Fibroblast of pulmonary artery (primary cell): ENCODE measurements at places on chromosomes 6 and 20.

GRCh38 chr20:60365882-60366281 is 407.7 kb downstream of the CDH26 start:
- DNase-seq = no peak

GRCh38 chr6:136846046-136846445 is 23.7 kb downstream of the PEX7 start:
- DNase-seq = peak; percentile 80

GRCh38 chr20:46414608-46415007 is 8.2 kb upstream of the ELMO2 start:
- DNase-seq = no peak

- DNase-seq = no peak
Measured at GRCh38 chr20:23652926-23653325, 15.2 kb upstream of the CST3 start.

GRCh38 chr6:112800439-112800838 is 453.3 kb downstream of the RFPL4B start:
- DNase-seq = no peak

DNA sequence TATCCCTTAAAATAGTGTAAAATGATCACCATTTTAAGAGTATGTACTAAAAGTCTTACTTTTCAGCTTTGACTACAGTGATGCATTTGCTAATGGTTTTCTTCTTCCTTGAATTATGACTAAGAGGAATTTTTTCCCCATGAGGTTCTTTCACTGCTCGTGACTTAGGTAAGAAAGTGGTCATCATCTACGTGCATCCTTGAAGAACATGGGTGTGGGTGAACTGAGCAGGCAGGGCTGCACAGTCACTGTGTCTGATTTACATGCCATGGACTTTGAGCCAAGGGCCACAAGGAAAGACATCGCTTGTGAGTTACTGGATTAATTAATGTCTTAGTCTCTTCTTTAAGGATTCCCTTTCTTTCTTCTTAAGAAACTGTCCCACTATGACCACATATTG is 33.3 kb downstream of the NQO2 start:
- peak; percentile 17 for DNase-seq

- DNase-seq = peak; percentile 59
Measured at GRCh38 chr20:57390604-57391438, at the start of gene RBM38. Gene RBM38 (plus strand): TSS chr20:57391396. CDS start chr20:57391582, 186 bp downstream.

- DNase-seq = no peak
Measured at GRCh38 chr6:111406200-111406721, 76.8 kb downstream of the REV3L start.

- no peak for DNase-seq
Measured at GRCh38 chr6:1716868-1717267, 107.2 kb downstream of the FOXC1 start.

DNA sequence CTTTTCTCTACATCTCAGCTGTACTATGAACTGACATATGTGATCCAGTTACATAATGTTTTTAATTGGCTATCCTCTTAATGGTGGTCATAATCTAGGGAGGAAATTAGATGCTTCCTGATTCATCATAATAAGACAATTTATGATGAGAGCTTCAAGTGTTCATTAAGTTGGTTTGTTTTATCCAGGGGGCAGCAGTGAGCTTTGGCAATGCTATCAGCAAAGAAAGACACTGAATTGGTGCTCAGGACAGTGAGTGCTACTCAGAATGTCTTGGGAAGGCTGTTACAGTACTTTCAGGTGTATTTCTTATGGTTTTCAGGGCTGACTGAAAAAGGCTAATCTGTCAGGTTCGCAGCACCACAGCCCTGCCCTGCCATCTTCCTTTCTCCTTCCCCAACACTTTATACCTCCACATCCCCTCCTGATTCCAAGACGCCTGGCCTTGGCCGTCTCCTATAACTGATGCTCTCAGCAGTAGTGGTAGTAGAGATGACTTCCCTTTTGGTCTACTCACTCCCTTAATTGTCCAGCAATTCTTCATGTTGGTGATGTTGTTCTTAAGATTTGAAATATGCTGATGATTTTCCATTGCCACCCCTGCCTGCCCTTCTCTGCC is 67.0 kb upstream of the TNFAIP3 start:
- peak; percentile 77 for DNase-seq

DNA sequence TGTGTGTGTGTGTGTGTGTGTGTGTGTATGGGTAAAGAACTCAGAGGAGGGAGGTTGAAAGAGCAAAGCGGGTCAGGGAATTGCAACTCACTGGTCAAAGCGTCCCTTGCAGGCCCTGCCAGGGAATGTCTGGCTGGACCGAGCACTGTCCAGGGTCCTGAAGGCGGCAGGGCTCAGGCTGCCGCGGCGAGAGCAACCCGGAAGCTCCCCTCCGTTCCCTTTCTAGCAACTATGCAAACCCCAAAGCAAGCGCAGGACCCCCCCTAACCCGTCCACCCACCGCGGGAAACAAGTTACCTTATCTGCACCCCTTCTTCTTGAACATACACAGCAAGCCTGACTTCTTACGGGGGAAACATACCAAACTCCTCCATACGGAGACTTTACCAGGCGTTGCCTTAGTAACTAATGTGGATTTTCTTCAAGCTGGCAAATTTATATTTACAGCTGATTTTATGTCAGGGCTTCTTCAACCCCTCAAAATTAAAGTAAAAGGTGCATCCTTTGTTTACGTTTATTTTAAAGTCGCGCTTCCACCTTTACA is 538 bp upstream of the GRM1 start:
- peak; percentile 67 for DNase-seq

DNA sequence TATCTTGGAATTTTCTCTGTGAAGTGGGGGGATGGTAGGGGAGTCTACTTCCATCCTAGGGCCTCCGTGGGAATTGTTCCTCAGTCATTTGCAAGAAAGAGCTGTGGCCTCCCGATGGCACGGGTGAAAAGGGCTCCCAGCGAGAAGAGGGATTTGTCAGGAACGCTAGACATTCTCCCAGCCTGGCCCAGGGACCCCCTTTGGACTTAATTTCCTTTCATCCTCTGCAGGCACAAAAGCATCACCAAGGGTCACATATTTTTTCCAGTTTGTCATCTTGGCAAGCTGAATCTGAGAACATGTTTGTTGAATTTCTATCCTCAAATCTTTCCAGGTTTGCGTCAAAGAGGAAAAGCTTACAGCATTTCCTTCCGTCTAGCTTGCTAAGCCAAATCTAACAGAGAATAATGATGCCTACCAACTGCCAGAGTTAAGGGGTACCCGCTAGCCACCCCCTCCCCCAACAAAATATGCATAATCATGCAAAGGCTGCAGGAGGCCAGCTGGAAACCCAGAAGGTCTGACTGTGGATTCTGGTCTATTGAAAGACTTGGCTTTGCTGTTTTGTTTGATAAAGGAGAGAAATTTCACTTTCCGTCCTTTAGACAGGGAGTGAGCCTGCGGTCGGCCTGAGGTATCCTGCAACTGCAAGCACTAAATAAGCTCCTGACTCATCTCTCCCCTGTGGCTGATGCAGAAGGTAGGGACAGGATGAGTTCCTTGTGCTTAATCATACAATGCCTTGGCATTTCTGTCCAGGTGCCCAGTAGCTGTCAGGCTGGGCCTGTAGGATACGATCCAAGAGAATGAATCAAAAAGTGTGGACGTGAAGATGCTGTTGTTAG is 23.1 kb downstream of the PSMG4 start:
- peak; percentile 92 for DNase-seq

GRCh38 chr20:2930538-2930937 is 57.3 kb downstream of the PTPRA start:
- DNase-seq = no peak

GRCh38 chr20:5544712-5545111 is 205.5 kb upstream of the SHLD1 start:
- no peak for DNase-seq

- DNase-seq = no peak
Measured at GRCh38 chr20:31484001-31484400, 8.9 kb downstream of the REM1 start.

- DNase-seq = no peak
Measured at GRCh38 chr20:58714340-58714922, 21.8 kb downstream of the NPEPL1 start.

DNA sequence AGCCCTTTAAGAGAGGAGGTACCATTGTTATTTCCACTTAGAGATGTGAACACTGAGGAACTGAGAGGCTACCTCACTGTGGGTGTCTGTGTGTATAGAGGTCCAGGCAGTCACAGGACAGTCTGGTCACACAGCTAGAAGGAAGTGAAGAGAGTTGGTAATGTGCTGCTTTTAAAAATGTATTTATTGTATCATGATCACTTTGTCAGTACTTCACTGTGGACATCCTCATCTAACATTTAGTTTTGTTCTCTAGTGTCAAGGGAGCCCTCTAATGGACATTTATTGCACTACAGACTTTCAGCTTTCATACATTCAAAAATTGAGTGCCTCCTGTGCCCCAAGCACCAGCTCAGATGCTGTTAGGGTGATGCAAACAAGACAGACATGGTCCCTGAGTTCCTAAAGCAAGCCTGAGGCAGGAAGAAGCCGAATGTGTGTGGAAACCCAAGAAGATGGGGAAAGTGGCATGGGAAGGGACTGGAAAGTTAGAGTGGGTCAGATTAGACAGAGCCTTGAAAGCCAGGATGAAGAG is 123.0 kb downstream of the SLC16A10 start:
- DNase-seq = peak; percentile 75

DNA sequence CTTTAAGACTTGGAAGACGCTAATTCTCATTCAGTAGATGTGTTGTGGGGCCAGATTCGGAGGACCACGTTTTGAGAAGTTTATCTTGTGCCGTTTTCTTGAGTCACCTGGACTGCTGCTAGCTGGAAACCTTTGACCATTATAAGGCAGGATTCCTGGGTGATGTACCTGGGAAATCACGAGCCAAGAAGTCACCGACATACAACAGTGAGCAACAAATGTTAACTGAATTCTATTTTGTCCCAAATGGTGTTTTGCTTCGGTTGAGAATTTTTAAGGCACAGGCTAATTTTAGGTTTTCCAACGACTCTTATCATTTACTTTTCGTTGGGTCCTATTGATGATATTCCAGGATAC is 93.4 kb upstream of the BTN3A2 start:
- no peak for DNase-seq

DNA sequence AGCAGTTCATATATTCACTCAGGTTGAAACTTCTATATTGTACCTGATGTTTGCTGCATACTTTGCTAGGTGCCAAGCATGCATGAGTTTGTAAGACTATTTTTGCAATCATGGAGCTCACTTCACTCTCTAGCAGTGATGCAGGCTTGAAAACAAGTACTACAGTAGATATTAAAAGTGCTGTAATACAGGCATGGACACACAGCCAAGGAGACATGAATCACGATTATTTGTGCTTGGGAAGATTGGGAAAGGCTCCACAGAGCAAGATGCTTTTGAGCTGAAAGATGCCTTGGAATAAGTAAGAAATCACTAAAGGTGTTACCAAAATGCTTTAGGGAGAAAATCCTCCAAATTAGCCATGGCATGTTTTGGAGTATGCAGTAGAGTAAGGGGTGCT is 427.4 kb downstream of the UTRN start:
- DNase-seq = peak; percentile 23

GRCh38 chr20:61350500-61351250 is 98.6 kb downstream of the CDH4 start:
- DNase-seq = no peak

GRCh38 chr6:11705483-11705882 is 73.1 kb downstream of the ADTRP start:
- no peak for DNase-seq

DNA sequence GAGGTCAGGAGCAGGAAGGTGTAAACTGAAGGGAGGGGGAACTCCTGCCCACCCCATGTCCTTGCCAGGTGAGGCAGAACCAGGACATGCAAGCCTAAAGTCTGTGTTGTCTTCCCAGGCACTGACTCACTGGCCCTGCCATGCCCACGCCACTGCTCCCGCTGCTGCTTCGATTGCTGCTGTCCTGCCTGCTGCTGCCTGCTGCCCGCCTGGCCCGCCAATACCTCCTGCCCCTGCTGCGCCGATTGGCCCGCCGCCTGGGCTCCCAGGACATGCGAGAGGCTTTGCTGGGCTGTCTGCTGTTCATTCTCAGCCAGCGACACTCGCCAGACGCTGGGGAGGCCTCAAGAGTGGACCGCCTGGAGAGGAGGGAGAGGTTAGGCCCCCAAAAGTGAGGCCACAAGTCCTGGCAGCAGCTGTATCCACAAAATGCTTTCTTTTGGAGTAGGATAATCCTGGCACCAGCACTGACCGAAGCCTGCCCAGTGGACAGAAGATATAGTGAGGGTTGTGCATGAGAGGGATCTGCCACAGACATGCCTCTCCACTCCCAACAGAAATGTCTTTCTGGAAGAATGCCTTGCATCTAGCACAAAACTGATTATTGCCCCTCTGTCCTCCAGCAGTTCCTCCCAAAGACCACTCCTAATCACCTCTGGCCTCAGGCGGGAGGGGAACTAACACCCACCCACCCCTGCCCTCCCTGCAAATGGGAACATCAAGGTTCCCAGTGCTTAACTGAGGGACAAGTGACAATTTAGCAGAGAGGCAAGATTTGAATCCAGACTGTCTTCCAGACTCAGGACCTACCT is 812 bp downstream of the MYMX start:
- no peak for DNase-seq

GRCh38 chr6:27139756-27140579 is 107.5 kb upstream of the PRSS16 start:
- peak; percentile 18 for DNase-seq
